ENCODE measurements at places on chromosomes 1 and 21.

- no peak for DNase-seq
Observed at GRCh38 chr1:111911776-111912515, 77.5 kb downstream of the KCND3 start.

DNA sequence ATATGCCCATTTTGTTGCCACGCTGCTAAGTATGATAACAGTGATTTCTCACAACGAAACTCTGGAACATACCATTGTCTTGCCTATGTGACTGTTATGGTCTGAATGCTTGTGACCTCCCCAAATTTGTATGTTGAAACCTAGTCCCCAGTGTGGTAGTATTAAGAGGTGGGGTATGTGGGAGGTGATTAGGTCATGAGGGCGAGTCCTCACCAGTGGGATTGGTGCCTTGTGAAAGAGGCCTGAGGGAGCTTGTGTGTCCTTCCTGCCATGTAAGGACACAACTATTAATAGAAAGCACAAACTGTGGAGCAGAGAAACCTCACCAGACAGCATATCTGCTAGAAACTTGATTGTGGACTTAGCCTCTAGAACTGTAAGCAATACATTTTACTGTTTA, 84.6 kb downstream of the SELENOF start:
- no peak for DNase-seq

- no peak for DNase-seq
Observed at GRCh38 chr1:245001252-245001651, 136.9 kb upstream of the HNRNPU start.

DNA sequence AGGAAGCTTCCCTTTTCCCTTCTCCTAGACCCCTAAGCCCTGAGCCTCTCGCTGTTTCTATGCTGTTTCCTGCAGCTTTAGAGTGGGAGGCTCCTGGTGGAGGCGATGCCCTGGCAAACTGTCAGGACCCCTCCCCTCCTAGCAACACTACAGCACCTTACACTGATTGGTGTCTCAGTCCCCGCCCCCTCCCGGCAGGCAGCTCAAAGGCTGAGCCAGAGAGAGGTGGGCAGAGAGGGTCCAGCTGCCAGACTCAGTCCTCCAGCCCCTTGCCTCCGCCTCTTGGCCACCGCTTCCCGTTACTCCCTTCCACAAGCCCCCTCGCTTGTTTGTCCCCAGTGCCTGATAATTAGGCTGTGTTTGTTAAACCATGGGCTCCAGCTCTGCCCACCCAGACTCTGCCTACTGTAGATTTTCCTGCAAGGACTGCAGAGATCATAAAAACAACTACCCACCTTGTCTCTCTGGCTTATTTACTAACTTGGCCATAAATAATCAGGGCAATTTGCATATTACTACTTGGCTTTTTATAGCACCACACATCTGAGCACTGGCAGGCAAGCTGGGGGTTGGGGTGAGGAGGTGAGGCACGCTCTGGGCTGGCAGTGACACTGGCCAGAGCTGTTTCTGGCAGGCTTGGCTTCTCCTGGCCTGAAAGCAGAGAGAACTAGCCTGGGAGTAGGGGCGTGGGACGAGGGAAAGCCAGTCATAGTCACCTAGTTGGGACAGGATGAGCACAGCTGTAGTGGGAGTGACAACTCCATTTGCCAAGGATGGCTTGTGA, 107.5 kb downstream of the CSMD2 start:
- DNase-seq: no peak

DNA sequence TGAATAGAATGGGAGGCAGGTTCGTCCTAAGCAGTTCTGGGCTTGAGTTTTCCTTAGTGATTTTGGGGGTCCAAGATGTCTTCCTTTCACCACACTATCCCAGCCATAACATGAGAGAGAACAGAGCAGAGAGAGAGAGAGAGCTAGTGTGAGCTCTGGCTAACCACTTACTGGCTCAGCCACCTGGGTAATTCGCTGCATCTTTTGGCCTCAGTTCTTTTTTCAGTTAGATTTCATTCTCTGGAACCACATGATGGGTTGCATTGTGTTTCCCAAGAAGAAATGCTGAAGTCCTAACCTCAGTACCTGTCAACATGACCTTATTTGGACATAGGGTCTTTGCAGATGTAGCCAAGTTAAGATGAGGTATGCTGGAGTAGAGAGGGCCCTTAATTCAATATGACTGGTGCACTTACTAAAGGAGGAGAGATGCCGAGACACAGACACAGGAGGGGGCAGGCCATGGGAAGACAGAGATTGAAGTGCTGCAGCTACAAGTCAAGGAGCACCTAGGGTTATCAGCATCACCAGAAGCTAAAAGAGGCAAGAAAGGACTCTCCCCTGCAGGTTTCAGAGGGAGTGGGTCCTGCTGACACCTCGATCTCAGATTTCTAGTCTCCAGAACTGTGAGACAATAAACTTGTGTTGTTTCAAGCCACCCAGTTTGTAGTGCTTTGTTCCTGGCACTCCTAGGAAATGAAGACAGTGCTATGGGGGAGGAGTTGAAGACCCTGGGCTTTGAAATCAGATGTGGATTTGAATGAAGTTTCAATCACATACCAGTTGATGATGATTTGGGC, 26.2 kb upstream of the TARBP1 start:
- no peak for DNase-seq

DNA sequence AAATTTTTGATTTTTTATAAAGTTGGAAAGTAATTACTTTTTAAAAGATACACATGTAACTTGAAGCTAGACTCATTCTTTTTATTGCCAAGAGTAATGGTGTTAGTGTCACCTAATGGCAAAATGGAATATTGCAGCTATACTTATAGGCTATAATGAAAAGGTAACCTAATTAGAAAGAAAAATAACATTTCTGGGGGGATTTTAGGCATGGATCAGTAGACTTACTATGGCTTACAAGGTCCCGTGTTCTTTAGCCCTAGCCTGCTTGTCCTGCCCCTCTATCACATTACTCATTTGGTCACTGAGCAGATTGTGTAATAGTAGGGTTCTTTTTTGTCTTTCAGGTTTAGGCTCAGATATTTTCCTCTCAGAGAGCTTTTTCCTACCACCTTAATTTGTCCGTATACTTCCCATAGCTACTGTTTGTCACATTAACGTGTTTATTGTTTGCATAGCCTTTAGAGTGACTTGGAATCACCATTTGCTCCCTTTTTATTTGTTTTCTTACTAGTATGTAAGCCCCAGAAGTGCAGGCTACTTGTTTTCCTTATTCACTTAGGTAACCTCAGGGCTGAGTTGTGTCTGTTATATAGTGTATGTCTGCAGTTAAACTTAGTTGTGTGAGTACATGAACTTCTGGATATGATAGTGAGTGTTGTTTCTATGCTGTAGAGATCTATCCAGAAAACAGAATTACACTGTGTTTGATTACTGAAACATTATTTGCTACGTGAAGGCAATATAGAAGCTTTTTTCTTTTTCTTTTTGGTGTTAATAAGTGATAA, 58.7 kb downstream of the RABGAP1L start:
- DNase-seq: no peak

DNA sequence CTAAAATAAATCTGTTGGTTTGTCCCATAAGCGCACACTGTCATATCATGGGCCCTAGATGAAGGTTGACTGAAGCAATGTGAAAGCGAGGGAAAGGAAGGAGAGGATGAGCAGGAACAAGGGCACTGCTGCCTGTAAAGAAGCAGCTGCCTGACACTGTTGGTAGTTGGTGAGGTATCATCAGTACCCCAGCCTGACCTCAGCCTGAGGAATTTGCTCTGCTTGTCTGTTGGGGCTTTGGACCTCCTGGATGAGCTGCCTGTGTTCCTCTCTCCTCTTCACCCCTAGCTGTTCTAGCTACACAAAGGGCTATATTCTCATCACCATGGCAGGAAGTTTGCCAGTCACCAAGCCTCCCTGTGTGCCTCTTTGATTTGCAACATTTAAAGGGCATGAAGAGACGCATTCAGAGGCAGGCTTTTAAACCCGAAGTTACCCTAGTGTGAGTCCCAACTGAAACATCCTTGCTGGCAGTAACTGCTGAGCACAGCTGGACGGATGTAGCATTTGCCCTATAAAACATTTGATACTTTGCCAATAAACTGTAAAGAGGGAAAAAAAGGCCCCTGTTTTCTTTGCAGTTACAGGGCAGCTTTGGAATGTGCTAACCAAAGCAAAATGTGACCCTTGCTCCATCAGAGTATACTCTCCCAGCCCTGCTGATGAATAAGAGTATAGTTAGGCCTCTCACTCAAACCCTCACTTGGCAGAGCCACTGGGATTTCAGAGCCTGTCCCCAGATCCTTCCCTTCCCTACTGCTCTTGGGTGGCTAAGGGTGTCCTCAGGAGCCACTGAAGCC, 22.2 kb upstream of the SPATA6 start:
- no peak for DNase-seq

DNA sequence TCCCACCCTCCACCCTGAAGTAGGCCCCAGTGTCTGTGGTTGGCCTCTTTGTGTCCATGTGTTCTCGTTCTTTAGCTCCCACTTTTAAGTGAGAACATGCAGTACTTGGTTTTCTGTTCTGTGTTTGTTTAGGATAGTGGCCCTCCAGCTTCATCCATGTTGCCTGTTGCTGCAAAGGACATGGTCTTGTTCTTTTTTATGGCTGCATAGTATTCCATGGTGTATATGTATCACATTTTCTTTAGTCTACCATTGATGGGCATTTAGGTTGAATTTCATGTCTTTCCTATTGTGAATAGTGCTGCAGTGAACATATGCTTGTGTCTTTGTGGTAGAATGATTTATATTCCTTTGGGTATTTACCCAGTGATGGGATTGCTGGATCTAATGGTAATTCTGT, 6.1 kb downstream of the HIPK1 start:
- no peak for DNase-seq

GRCh38 chr1:62643283-62643682, 44.9 kb downstream of the DOCK7 start:
- no peak for DNase-seq

DNA sequence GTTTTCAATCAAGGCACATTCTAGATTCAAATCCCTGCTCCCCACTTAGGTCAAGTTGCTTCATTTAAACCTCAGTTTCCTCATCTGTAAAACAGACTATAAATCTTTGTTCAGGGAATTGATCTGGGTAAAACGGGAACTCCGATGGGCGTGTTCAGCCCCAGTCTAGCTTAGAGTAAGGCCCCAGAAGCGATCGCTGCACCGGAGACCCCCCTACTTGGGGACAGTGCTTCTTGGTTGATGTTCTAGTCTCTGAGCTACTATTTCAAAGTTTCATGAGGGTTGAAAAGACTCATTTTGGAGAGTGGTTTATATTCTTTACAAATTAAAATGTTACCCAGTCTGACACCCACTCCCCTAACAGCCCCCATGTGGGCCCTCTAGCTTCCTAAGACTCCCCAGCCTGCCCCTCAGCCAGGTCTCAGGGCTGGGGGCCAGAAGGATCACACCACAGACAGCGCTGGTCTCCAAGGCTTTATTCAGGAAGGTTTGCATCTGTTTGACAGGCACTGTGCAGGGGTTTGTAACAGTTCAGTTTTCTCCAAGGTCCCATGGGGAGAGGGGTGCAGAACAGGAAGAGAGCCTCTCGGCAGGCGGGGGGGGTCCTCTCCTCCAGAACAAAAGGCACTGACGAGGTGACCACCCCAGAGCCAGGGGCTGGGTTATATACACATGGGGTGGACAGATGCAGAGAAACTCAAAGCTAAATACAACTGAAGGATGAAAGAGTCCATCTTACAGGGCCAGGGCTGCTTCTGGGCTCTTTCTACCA, 82.9 kb downstream of the STUM start:
- no peak for DNase-seq

- DNase-seq: no peak
Observed at GRCh38 chr1:161994175-161994668, 29.4 kb downstream of the OLFML2B start.

GRCh38 chr1:21301794-21302440, 11.7 kb upstream of the ECE1 start:
- no peak for DNase-seq

- DNase-seq: no peak
Observed at GRCh38 chr1:17828991-17829390, 73.9 kb downstream of the ACTL8 start.

DNA sequence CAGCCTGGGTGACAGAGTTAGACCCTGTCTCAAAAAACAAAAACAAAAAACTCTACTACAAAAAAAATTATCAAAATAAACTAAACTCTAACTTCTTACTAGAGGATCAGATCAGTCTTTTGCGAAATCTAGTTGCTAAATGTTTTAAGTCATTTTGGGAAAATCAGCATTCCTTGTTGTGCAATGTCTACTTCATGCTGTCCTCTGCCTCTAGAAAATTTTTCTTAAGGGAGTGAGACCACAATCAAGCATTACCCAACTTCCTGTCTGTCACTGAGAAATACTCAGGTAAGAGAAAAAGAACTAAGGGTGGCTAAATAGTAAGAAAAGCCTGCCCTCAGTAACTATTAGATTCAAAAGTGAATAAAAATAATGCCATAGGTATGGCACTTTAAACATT, 67.2 kb upstream of the FOXD3 start:
- DNase-seq: no peak
